ENCODE measurements at places on chromosomes 13 and 19. TPM values are rescaled to one million over a fixed set of nuclear protein-coding genes. Genes with fewer than 3 reads are reported as not detected.

DNA sequence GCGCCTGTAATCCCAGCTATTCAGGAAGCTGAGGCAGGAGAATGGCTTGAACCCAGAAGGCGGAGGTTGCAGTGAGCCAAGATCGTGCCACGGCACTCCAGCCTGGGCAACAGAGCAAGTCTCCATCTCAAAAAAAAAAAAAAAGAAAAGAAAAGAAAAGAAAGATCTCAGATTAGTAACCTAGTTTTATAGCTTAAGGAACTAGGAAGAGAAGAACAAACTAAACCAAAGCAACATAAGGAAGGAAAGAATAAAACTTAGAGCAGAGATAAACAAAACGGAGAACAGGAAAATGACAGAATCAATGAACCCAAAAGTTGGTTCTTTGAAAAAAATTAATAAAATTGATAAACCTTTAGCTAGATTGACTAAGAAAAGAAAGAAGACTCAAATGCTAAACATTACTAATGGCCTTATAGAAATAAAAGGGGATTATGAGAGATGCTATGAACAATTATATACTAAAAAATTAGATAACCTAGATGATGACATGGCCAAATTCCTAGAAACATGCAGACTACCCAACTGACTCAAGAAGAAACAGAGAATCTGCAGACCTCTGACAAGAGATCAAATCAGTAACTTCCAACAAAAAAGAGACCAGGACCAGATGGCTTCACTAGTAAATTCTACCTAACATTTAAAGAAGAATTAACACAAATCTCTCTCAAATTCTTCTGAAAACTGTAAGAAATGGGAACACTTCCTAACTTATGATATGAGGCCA lies 68.2 kb downstream of the CDADC1 start:
- no peaks in the 10 kb centered on the region for H3K36me3 ChIP-seq
- peaks cover 15% of the 10 kb centered on the region for H3K4me1 ChIP-seq
- no peak for DNase-seq
- H3K27me3 ChIP-seq: no peaks in the 10 kb centered on the region
- H3K4me3 ChIP-seq: no peak overlapping the region
- no peak overlapping the region for H3K27ac ChIP-seq

- no peak overlapping the region for H3K27ac ChIP-seq
- H3K4me3 ChIP-seq: no peak overlapping the region
- peaks cover 11% of the 10 kb centered on the region for H3K4me1 ChIP-seq
- DNase-seq: no peak
- H3K27me3 ChIP-seq: peaks cover 22% of the 10 kb centered on the region
Observed at GRCh38 chr19:15231271-15231670, 977 bp downstream of the EPHX3 start.

DNA sequence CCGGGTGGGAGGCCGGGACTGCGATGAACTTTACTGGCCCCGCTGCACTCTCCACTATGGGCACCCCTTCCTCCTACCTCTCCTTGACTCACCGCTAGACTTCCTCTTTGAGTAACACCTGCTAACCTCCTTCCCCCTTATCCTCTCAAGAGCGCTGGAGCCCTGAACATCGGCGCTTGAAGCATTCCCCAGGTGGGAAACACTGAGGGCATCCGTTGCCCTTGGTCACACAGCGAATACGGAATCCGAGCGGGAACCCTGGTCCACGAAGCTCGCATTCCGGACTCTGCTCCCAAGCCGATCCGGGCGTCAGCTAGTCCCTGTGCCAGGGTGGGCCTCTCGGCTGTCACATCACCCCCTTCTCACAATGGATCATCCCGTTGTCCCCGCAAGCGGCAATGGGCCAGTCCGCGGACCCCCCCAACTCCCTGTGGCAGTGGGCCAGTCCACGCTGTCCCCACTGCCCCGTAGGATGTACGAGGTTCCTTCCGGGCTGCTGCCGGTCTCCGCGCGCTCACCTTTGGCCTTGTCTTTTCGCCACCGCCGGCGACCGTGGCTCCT lies 4.2 kb downstream of the LIPE start:
- peak; percentile 66 for DNase-seq
- H3K36me3 ChIP-seq: peaks cover 2% of the 10 kb centered on the region
- peaks cover 40% of the 10 kb centered on the region for H3K4me1 ChIP-seq
- H3K4me3 ChIP-seq: peak overlapping the region; percentile 86
- H3K27me3 ChIP-seq: no peaks in the 10 kb centered on the region

DNA sequence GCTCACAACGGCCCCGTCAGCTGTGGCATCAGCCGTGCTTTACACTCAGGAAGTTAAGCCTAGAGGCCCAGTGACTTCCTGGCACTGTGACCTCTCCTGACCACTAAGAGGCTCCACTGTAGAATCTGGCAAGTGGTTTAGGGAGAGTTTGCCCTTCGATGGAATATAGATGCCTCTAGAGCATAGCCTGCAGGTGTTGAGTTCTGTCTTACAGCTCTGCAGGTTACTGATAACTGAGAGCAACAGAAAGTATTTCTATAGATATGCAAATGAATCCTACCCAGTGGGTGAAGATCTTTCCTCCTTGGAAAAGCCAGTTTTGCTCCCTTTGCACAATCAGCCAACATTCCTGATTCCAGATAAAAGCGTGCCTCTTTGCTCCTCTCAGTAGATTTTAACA lies 35.8 kb downstream of the ATP12A start:
- H3K4me3 ChIP-seq: no peak overlapping the region
- H3K4me1 ChIP-seq: no peaks in the 10 kb centered on the region
- DNase-seq: no peak
- H3K27ac ChIP-seq: no peak overlapping the region

DNA sequence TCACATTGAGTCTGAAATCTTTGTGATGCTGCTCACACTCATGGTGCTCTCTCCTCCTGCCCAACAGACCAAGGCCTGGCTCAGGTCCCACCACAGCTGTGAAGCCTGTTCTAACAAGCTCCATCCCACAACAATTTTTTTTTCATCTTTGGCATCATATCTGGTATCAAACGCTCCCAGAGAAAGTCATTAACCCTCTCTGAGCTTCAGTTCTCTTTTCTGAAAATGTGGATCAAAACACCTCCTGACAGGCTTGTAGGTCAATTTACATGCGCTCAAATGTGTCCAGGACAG lies 224.4 kb downstream of the LACC1 start:
- H3K27me3 ChIP-seq: peaks cover 9% of the 10 kb centered on the region
- no peak overlapping the region for H3K4me3 ChIP-seq
- no peak for DNase-seq
- no peak overlapping the region for H3K27ac ChIP-seq
- H3K4me1 ChIP-seq: no peaks in the 10 kb centered on the region
- no peaks in the 10 kb centered on the region for H3K36me3 ChIP-seq

DNA sequence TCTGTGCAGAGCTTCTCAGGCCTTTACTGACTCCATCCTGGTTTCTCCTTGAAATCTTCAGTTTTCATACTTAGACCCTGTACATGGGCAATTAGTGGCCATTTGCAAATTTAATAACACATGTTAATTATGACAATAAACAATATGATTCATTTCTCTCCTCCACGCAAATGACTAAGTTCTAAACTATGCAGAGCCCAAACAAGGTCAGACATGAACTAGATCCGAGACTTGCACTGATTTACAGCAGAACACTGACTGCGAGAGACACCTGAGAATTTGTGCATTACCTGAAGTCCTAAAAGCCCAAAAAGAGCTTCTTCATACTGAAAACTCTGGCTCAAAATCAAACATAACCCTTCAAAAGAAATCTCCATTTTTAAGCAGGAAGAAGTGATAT lies 521.8 kb downstream of the MYO16 start:
- H3K27ac ChIP-seq: no peak overlapping the region
- DNase-seq: no peak

Gene MBD3L3
- not detected for total RNA-seq

Gene SERP2
- total RNA-seq: 0.98 TPM

Measured in activated CD4-positive, alpha-beta T cell treated with anti-CD3 and anti-CD28 coated beads for 36 hours (primary cell).